Hippocampal formation (tissue), 2 donors: ENCODE measurements at places on chromosomes 1 and 21.

DNA sequence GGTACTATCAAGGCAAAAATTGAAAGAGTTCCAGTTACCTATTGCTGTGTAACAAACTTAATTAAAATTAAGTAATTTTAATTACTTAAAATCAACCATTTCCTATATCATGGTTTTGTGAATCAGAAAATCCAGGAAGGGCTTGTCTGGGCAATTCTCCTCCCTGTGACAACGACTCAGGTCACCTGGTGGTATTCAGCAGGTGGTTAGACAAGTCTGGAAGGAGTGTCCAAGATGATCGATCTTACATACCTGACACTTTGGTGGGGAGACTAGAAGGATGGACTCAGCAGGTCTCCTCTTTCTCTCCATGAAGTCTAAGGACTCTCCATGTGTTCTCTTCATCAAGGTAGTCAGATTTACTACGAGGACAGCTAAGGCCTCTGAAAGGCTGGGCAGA lies 22.9 kb downstream of the SERPINC1 start:
- DNase-seq, result no peak

- no peak for DNase-seq
These were observed 83.0 kb upstream of the GADD45A start for GRCh38 chr1:67601955-67602354.

DNA sequence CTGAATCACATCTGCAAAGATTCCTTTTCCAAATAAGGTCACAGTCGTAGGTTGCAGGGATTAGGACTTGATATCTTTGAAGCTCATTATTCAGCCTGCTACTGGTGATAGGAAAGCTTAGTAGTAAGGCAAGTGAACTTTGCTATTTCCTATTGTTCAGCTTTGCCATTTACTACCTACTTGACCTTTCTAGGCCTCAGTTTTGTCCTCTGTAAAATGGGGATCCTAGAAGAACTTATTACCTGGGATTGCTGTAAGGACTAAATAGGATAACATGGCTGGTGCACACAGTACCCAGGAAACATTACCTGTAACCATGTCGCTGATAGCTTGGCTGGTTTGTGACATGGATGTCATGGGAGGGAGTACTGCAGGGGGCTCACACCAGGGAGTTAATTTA lies 24.5 kb downstream of the UMODL1 start:
- no peak for DNase-seq

DNA sequence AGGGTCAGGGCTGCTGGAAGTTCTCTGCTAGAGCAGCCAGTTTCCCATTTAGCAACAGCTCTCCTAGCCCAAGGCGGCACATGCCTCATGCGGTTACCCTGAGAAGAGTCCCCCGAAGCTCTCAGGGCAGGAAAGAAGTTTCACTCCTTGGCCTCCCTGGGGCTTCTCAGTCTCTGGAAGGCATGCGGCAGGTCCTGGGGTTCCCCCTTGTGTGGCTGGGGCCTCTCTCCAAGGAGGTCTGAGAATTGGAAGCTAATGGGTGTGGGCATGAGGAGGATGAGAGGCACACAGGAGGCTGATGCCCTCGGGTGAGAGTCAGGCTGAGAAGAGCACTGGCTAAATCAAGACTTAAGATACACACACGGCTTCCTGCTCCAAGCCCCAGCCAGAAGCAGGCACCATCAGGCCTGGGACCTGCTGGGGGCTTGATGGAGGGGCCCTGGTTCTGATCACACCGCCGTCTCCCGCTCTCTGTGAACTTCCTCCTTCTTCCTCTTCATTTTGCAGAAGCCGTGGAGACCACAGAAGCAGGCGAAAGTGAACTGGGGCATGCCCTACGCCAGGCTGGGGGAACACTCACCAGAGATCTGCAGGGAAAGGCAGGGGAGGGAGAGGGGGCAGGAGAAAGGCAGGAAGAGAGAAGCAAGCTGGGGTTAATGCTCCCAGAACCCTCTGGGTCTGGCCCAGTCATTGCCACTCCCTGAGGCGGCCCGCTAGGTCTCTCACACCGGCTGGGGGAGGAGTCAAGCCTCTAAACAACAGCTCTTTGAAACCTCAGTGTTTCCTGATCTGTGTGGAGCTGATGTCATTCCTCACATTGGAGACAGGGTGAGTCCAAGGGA lies 15.1 kb downstream of the BLACAT1 start:
- peak; percentile 26 for DNase-seq

DNA sequence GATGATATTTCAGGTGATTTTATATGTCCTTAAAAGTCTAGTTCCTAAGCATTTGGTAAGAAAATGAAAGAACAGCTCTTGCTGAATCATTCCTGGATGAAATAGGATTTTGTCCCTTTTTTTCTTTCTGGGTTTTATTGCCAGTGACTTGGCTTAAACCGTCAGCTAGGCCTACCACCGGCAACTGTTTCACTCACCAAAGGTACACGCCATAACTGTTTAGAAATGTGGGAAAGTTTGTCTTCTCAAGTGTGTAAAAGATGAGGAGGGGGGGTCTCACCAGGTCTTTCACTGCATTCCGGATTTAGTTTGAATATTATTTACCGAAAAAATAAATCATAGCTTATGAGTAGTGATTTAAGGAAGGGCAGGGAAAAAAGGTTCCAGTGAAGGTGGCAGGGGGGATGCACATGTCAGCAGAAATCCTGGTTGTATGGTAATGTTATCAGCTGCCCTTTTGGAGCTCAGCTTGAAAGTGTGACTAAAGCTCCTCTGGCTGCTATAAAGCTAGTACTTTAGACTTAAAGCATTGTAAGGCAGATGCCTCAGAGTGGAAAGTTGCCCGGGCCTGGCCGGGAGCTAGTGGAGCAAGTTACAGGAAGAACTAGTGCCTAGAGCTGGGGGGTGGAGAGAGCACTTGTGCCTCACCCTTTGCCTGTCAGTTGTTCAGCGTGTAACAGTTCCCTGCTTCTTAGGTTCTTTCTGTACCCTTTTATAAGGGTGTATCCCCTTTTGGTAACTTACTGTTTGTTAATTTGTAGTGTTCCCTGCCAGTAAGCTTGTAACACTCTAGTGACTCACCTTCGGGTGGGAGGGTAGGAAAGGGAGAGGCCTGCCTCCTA lies 3.1 kb downstream of the ATP1A1 start:
- DNase-seq, result peak; percentile 39

DNA sequence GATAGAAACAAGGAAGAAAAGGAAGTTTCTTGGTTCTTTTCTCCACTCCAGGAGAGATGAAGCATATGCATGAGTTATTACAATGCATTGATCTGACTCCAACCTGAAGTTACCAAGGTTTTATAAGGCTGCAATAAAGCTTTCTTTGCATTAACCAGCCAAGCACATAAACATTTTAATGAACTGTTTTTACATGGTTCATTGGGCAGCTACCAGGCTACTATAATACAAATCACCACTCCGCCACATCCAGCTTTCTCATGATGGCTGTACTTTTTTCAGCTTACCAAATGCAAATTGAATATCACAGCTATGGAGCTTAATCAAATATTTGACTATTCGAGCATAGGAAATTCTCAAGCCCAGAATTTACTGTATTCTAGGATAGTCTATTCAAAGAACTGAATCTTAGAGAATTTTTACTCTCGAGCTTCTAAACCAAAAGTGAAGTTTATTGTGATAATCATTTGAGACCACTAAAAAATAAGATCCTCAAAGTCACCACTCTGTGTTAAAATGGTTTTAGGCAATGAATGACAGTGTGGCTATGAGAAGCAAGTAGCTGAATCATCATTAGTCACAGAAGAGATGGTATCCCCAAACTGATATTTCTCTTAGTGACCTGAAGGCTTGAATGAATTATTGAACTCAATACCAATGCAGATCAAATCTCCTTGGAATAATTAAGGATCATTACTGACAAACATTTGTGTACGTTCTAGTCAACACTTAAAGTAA lies 58.6 kb upstream of the ZNF281 start:
- DNase-seq, result no peak

DNA sequence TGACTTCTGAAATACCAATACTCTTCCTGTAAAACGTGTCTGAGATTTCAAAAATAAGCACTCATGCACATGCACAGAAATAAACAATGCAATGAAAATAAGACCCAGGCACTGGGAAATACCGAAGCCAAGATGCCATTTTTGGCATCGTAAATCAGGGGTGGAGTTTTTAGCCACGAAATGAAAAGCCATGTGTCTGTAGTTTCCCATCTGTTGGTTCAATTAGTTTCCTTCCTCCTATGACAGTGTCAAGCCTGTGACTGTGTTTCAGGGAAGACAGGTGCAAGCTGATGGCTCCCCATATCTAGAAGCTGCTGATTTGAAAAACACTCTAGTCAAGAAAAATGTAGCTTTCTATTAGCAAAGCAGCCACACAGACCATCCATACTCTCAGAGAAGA lies 480.4 kb upstream of the CAMK1G start:
- no peak for DNase-seq

DNA sequence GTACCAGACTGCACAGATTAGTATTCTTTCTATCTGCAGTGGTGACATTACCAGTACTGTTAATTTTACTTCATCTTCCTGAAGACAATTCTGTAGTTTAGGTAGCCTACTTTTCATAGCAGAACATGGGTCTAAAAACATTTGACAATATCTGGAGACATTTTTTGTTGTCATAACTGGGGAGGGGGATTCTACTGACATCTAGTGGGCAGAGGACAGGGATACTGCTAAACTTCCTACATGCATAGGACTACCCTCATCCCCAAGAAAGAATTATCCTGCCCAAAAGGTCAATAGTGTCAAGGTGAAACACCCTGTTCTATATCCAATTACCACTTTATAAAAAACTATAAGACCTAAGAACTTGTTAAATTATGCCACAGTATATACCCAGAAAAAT lies 3.4 kb upstream of the ARHGAP29 start:
- no peak for DNase-seq

DNA sequence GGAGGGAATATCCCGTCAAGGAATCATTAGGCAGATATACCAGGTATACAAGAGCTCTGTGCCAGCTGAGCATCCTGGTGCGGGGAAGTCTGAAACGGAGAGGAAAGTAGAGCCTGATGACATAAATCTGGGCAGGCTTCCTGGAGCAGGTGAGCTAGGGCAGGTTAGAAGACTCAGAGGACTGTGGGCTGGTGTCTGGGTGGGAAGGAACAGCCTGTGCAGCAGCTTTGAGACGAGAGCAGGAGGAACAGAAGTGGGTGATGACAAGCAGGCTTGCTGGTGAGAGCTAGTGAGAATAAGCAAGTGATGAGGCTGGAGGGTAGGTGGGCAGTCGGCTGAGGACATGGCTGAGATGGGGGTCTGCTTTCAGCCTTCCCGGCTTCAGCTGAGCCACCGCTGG lies 6.7 kb downstream of the CELSR2 start:
- DNase-seq, result no peak

GRCh38 chr1:187646536-187647107 lies 817.9 kb downstream of the PLA2G4A start:
- DNase-seq, result no peak

GRCh38 chr1:90746857-90747256 lies 29.8 kb upstream of the BARHL2 start:
- DNase-seq, result no peak

- DNase-seq, result no peak
These were observed 171.4 kb upstream of the ZP4 start for GRCh38 chr1:238061967-238062613.

DNA sequence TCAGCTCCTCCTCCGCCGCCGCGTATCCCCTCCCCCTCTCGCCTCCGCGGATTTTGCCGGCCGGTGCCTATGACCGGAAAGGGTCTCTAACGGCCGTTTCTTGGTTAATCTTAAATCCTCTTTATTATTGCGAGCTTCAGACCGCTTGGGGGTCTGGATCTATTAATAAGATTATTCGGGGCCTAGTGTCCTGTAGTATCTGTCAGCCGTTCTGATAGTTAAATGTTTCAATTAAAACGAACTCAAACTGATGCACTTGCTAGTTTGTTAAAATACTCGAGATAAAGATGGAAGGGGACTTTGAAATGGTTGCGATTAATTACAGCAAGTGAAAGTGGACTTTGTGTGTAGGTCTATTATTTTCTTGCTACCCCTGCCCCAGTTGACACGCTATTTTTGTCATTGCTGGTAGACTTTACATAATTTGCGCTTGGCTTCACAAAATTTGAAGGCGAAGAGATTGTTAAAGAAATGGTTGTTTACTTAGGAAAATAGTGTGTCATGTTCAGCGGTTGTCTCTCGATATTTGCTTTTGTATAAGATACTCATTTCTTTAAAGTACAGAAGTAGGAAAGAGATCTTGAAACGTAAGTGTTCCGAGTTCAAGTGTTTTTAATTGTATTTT lies 779 bp downstream of the SON start:
- no peak for DNase-seq

DNA sequence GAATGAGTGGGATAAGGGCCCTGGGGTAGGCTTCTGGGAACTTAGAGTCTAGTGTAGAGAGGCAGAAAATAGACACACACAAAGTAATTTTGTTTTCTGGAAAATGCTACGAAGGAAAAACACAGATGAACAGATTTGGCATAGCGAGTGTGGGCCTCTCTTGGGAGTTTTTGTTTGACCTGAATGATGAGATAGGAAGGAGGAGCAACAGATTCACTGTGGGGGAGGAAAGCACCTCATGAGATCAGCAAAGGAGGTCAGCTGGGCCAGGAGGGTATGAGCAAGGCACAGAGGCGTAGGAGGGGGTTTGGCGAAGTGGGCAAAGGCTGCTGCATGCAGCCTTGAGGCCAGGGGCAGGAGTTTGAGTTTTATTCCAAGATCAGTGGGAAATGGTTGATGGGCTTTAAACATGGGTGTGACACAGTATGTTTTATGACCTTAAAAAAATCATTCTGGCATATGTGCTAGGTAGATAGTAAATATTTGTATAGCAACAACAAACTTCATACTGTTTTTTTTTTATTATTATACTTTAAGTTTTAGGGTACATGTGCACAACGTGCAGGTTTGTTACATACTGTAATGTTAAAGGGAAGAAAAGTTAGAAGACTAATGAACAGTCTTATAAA lies 57.9 kb downstream of the FGGY start:
- DNase-seq, result no peak

GRCh38 chr21:45319461-45320211 lies 31.9 kb upstream of the POFUT2 start:
- DNase-seq, result no peak

GRCh38 chr1:230808281-230808872 lies 59.9 kb downstream of the C1orf198 start:
- DNase-seq, result no peak

- no peak for DNase-seq
These were observed 126.9 kb upstream of the ERRFI1 start for GRCh38 chr1:8152731-8153702.

DNA sequence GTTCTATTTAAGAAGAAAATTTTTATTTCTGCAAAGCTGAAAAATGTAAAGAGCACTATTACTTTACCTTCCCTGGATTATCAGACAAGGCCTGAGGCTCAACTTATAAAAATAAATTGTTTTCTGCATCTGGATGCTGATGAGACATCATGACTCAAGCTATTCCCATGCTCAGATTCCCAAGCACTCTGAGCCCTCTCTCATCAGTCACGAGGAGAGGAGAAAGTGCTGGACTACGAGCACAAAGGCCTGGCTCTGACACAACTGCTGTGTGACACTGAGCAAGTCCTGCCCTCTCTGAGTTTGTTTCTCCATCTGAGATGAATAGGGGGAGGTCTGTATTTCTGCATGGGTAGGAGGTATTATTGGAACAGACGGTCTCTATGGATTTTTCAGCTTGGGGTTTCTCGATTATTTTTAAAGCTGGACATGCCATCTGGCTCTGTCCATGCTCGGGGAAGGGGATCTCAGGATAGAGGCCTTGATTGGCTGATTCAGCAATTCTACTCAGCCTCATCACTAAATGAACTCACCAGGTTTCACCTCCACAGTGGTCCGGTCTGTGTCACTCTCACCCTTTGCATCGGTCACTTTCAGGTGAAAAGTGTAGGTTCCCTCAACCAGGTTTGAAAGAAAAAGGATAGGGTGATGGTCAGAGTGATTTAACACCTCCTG lies 107.7 kb downstream of the KIAA0319L start:
- DNase-seq, result no peak

- DNase-seq, result peak; percentile 33
These were observed 57.9 kb downstream of the CENPF start for GRCh38 chr1:214660900-214661299.
